ENCODE measurements at places on chromosomes 7 and 10. TPM values are rescaled to one million over a fixed set of nuclear protein-coding genes. Genes with fewer than 3 reads are reported as not detected.

Gene NPM3
- 64.8 TPM for total RNA-seq

Gene BICC1
- 21.6 TPM for total RNA-seq

GRCh38 chr10:102691285-102692066, 22.7 kb downstream of the ARL3 start:
- no peak for DNase-seq

DNA sequence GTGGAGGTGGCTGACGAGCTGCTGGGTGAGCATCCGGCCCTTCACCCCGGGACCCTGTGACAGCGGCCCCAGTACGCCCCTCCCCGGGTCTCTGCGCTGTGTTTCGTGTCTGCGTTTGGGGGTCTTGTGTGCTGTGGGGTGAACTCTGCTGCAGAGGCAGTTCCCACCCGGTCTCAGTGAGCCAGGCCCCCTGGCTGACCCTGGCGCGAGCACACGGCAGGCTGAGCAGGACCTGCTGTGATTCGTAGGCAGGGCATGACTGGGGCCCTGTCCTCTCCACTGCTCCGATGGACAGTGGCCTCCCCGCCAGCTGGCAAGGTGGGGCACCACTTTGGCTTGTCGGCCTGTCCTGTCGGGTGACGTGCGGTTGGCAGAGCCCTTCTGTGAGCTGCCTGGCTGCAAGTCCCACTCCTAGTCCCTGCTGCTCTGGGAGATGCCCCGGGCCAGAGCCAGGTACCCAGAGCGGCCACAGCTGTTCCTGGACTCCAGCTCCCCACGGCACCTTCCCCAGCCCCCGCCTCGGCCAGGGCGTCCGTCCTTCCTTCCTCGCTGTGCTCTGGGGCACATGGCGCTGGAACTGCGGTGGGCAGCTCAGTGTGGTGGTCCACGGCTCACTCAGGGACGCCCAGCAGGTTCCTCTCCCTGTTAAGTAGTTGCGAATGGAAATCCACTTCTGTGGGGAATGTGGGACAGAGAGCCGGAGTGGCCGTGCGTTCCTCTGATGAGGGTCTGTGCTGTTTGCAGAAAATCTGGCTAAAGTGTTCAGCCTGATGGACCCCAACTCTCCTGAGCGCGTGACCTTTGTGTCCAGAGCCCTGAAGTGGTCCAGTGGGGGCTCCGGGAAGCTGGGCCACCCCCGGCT, 10.5 kb downstream of the GET4 start:
- DNase-seq, result no peak

DNA sequence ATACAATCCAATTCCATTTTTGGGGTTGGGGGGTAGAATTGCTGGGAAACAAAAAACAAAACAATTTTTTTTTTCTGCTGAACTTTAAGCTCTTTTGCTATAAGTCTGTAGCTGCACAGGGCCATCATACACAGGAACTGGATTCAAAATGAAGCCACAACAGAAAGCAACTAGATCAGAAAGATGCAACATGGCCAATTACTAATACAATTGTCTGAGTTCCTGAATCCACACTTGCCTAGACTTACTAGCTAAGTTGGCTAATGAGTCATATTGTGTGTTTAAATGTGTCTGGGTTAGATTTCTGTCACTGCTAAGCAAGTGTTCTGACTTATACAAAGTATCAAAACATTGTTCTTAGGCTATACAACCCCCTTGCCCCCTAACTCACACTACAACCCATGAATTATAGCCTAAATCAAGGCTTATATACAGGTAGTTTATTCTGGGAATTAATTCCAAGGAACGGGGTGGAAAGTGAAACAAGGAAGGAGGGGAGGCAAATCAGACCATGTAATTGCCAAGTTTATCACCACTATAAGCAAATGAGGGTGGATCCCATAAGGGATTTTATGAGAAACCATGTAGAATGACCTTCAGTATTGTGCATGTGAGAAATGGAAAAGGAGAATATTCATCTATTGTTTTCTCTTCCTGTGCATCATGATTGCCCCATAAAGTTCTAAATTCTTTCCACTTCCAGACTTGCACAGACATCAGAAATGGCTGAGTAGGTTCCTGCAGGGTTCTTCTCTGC, 337.9 kb upstream of the SORCS1 start:
- no peak for DNase-seq

GRCh38 chr10:18400201-18400905, 251.0 kb downstream of the NSUN6 start:
- no peak for DNase-seq
